NT2/D1 (cell line): ENCODE measurements at places on chromosomes 2 and 18.
A peak's percentile ranks its signal among the peaks of the same experiment; 100 is the strongest.

DNA sequence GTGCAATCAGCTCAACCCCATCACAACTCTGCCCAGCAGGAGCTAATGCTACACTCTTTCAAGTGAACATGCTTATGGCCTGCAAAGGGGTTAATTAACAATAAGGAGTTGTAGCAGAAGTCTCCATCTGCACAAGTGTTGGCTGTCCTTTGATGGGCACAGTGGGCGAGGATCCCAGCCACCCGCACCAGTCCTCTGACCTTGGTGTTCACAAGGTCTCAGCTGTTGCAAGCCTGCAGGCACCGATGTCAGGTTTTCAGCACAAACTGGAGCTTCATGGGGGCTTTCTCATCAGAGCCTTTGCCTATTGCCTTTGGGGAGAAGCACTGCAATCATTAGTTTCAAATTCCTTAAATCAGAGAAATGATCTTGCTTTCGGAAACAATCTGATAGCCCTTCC, 60.9 kb upstream of the TMEM178A start:
- DNase-seq: no peak

DNA sequence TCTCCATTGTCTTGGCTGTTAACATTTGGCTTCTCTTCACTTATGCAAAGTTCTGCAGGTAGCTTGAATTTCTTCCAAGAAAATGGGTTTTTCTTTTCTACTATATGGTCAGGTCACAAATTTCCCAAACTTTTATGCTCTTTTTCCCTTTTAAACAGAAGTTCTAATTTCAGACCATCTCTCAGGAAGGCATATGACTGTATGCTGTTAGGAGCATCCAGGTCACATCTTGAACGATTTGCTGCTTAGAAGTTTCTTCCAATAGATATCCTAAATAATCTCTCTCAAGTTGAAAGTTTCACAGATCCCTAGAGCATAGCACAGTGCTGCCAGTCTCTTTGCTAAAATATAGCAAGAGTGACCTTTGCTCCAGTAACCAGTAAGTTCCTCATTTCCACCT, 932.5 kb downstream of the DPP10 start:
- no peak for DNase-seq

GRCh38 chr18:78069784-78070664, 820.4 kb downstream of the GALR1 start:
- no peak for DNase-seq

DNA sequence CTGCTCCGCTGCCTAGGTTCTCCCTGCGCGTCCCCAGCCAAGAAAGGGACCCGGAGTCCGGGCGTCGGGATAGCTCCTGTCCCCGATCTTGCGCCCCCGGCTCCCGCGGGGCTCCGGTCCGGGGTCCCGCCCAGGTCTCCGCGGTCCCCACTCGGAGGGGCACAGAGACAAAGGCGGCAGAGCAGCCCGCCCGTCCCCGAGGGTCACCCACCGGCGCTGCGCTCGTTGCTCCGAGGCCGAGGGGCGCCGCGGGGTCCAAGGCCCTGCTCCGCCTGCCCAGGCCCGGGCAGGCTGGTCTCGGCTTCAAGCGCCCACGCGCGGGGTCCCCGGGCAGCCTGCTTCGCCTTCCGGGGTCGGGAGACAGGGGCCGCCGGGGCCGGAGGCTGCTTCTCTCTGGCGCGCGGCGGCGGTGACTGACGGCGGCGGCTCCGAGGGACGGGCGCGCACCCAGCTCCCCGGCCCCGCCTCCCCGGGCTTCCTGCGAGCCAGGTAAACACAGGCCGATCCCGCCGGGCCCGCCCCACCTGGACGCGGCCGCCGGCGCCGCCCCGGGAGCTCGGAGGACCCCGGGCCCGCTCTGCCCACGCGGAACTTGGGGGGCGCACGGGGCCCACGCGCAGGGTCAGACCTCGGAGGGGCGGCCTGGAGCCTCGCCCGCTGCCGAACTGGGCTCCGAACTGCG, at the start of gene MBP:
Gene MBP (minus strand): TSS at position 415 of the 682 bp plus-strand sequence. CDS start 27,522 bp downstream, outside the sequence.
- DNase-seq: no peak

- no peak for DNase-seq
These were observed 19.1 kb downstream of the MXD1 start for GRCh38 chr2:69933839-69934613.

DNA sequence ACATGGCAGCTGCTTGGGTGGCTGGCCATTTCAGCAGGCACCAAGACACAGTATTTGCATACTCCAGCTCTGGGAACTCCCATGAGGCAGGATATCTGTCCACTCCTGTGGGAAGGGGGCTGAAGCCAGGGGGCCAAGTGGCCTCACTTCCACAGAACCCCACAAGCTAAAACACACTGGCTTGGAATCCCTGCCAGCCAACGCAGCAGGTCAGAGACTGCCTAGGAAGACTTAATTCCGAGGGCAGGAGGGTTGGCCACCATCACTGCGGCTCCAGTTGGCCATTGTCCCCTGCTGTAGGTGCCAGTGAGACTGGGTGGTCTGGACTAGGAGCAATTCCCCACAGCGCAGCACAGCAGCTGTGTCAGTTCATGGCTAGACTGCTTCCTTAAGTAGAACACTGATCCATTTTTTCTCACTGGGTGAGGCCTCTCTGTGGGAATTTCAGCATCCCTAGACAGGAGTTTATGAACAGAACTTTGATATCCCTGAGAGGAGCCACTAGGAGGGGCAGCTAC, 52.0 kb downstream of the SPAG16 start:
- no peak for DNase-seq

- DNase-seq: no peak
These were observed 283.1 kb downstream of the CELF4 start for GRCh38 chr18:37282386-37283037.

DNA sequence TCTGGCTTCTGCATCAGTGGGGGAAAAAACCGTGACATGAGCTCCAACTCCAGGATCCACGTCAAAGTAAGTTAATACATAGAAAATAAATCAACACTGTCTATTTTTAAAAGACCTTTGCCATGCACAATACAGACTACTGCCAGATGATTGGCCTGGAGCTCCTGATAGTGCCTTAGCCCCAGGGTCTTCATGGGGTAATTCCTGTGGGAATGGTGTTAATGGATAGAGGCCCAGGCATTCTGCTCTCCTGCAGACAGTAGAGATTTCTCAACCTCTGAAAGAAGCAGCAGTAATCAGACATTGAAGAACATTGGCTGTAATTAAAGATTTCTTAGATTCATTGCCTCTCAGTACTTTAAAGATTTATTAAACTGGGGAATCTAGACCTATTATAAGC, 4.3 kb upstream of the PLCL1 start:
- DNase-seq: no peak

- DNase-seq: no peak
These were observed 32.4 kb downstream of the INPP4A start for GRCh38 chr2:98477036-98477435.

- no peak for DNase-seq
These were observed 745.0 kb upstream of the ACVR2A start for GRCh38 chr2:147099845-147100244.

DNA sequence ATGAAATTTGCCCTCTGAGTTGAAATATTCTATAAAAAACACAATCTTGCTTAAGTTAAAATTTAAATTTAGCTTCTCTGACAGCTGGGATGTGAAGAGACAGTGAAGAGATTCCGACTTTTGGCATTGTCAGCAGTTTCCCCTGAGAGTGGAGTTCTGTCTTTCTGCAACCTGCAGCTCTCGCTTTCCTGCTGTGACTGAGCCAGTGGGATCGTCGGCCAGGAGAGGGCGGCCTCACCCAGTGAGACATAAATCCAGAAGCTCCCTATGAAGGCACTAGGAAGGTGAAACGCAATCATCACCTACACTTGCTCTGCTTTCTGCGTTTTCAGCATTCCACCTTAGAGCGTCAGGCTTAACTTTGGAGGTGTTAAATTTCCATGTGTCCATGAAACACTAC, 75.4 kb upstream of the HNMT start:
- DNase-seq: peak; percentile 38

GRCh38 chr2:134783912-134784311, 54.5 kb upstream of the ACMSD start:
- no peak for DNase-seq

DNA sequence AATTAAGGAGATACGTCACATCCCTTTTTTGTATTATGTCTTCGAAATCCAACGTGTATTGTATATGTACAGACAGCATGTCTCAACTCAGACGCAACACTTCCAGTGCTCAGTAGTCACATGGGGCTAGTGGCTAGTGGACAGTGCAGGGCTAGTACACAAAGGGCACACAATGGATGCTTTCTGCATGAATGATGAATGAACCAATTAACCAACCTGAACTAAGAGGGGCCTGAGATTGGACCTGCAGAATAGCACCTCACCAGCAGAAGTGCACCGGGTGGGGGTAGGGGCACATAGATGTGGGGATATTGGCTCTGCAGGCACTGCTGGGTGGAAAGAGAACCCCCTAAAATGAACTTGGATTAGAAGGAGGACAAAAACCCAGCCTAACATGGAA, 20.7 kb downstream of the ST8SIA5 start:
- no peak for DNase-seq

DNA sequence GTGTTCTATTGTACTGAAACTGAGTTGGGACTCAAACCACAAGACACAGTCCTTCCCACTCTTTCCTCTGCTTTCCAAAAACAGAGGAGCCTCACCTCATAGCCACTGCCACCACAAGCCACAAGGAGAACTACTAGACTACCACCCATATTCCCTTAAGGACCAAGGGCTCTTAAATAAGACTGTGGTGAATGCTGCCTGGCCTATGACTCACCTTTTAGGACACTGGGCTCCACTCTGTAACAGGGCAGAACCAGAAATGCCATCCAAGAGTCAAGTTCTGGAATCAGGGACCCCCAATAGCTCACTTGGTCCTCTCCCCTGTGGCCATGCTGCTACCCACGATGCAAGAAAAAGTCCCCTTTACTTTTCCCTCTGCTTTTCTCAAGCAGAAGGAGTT, 851.4 kb downstream of the BCL11A start:
- DNase-seq: no peak

- no peak for DNase-seq
These were observed 28.4 kb upstream of the DTNB start for GRCh38 chr2:25701801-25702200.

DNA sequence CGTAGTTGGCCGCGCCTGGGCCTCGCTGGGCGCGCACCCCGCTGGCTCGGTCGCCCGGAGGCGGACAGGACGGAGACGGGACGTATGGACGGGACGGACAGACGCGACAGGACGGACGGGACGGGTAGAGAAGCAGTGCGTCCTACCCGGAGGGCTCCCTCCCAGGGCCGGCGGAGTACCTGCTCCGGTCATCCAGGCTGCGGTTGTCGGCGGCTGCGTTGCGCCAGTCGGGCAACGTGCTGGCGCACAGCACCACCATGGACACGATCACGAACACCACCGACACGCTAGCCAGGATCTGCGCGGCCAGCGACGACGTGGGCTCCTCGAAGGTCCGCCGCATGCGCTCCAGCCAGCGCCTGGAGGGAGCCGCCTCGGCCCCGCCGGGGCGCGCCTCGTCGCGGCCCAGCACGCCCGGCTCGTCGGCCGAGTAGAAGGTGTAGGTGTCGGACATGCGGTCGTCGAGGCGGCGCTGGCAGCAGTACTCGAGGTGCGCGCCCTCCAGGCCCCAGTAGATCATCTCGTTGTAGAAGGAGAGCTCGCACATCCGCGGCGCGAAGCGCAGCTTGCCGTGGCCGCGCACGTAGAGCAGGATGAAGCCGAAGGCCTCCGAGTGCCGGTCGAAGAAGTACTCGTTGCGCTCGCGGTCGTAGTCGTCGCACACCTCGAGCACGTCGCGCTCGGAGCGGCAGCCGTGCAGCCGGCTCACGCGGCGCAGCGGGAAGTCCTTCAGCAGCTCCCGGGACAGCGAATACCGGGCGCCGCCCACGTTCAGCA, 903 bp downstream of the KCNG3 start:
- no peak for DNase-seq

DNA sequence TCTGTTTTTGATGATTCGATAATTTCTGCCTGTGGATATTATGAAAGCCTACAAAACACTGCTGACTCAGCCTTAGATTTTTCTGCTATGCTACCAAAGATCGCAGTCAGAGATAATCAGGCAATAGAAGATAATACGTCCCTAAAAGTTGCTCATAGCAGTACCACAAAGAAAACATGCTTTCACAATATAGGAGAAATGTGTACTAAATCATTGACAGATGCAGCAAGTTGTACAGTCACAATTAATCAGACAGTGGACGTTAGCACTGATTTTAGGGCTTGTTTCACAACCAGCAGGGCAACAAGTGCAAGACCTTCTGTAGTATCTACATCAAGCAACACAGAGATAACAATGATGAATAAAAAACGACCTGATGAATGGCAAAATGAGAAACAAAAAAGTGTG, 19.5 kb downstream of the RBM44 start:
- DNase-seq: no peak

DNA sequence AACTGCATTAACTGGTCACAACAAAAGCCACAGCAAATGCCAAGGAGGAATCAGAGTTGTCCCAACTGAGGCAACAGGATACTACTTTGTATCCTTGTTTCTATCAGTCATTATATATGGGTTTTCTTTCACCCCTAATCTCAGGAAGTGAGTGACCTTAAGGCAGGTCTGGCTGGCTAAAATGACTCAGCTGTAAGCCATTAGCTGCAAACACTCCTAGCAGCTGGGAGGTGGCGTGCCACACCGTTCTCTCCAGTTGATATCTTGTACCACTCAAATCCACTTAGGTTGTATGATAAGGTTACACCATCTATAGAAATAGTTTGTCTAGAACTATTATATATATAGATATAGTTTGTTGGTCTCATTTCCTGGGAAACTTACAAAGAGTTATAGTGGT, 171.1 kb upstream of the MC4R start:
- no peak for DNase-seq

- DNase-seq: no peak
These were observed 127.8 kb downstream of the MREG start for GRCh38 chr2:215885536-215885935.

DNA sequence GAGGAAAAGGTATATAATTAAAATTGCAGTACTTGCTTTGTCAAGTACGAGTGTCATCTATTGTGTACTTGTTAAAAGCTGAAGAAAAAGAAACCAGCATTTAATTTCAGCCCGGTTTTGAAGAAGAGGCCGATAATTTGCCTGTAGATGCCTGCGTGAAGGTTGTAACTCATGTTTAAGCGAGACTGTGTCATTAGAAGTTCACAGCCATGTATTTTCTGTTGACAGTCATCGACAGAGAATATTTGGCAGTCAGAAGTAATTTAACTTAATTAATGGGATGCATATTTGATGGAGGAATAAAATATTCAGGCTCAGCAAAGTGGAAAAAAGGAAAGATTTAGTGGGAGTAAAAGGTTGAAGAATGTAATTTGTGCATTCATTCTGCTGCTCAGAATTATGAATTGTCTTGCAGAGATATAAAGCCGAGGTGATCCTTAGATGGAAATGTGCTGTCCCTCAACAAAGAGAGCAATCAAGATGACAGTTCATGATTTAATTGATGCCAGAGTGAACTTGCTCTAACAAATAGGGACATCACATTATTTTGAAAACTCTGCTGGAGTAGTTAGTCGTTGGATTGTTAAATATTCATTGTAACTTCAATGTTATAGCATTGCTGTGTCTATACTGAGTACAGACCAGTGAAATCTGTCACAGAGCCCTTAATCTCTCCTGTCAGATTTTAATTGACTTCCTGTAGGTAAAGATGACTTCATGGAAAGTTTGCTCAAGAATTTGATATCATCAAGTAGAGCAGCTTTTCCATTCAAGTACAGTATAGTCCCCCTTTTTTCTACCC, 53.9 kb downstream of the ZNF407 start:
- no peak for DNase-seq

GRCh38 chr2:18501156-18501555, 59.3 kb downstream of the RDH14 start:
- no peak for DNase-seq
